ENCODE measurements at places on chromosomes 13 and 19.
A peak's percentile ranks its signal among the peaks of the same experiment; 100 is the strongest.

GRCh38 chr19:16327501-16327900, 2.9 kb downstream of the KLF2 start:
- DNase-seq, result no peak

GRCh38 chr13:45456196-45456972, 8.4 kb upstream of the COG3 start:
- peak; percentile 22 for DNase-seq

- DNase-seq, result no peak
Measured at GRCh38 chr19:18266771-18267686, 7.2 kb downstream of the IQCN start.

GRCh38 chr13:92894447-92894846, 332.2 kb upstream of the GPC6 start:
- DNase-seq, result no peak

- DNase-seq, result no peak
Measured at GRCh38 chr13:49569993-49570689, 15.2 kb downstream of the RCBTB1 start.

GRCh38 chr19:31546205-31546960, 197.1 kb upstream of the TSHZ3 start:
- no peak for DNase-seq

- DNase-seq, result no peak
Measured at GRCh38 chr13:64709079-64709478, 2521.1 kb downstream of the PCDH9 start.

- peak; percentile 42 for DNase-seq
Measured at GRCh38 chr13:67619995-67620380, 389.9 kb upstream of the PCDH9 start.

DNA sequence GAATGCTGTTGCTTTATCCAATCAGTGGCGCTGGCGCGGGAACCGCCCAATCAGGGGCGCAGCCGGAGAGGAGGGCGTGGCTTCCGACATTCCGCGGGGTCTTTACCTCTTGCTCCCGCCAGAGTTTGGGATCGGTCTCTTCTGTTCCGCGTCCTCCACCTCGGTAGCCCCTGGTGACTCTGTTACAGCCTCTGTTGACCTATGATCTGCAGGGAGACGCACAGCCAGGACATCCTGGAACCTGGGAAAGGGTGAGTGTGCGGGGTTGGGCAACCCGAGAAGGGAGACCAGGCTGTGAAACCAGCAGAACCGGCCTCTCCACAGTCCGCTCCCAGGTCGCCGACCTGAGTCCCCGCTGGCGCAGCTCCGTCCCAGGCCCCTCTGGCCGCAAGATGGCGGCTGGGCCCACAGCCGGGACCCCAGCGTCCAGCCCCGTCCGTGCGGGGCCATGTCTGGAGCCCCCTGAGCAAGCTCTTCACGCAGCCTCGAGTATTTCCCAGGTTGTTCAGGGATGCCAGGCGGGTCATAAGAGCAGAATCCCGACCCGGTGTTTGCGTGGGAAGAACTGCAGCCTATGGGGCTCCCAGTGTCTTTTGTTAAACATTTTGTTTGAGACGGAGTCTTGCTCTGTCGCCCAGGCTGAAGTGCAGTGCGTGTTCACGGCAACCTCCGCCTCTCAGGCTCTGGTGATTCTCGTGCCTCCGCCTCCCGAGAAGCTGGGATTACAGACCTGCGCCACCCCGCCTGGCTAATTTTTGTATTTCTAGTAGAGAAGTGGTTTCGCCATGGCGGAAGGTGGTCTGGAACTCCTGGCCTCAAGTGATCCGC, 4.4 kb upstream of the ZNF681 start:
- DNase-seq, result peak; percentile 60

- no peak for DNase-seq
Measured at GRCh38 chr13:31978021-31978420, 53.6 kb upstream of the FRY start.

GRCh38 chr13:98795220-98795619, 42.7 kb upstream of the SLC15A1 start:
- DNase-seq, result no peak

GRCh38 chr19:4988770-4989251, 19.9 kb downstream of the KDM4B start:
- DNase-seq, result peak; percentile 66

Data from brain microvascular endothelial cell (primary cell).